ENCODE measurements at places on chromosomes 5 and 9. TPM values are rescaled to one million over a fixed set of nuclear protein-coding genes. Genes with fewer than 3 reads are reported as not detected.
A peak's percentile ranks its signal among the peaks of the same experiment; 100 is the strongest.

The PCSK1 gene
- 3.2 TPM for total RNA-seq

GRCh38 chr5:82421119-82421518 is 143.0 kb upstream of the RPS23 start:
- DNase-seq, result no peak

- no peak for DNase-seq
Observed at GRCh38 chr5:56102889-56103288, 108.1 kb upstream of the IL6ST start.

The PRLR gene
- total RNA-seq, result 0.71 TPM

The KIAA1958 gene
- 5.8 TPM for total RNA-seq

- no peak for DNase-seq
Observed at GRCh38 chr5:159212657-159213462, 3.5 kb upstream of the RNF145 start.

The SLC6A7 gene
- total RNA-seq, result not detected

The WDR31 gene
- total RNA-seq, result 2.4 TPM

DNA sequence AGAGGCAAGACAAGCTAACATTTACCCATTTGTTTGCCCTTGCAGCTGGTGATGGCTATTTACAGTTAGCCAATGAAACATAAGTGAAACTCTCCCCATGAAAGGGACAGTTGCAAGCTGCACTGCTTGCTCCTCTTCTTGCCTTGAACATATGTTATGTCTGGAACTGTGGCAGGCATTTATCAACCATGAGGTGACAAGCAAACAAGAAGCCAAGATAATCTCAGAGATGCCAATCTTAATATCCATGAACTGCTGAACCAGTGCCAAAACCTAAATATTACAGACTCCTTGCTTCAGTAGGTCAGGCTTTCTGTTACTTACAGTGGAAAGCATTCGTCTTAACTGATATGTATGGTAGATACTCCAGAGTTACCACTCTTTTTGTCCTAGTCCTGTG is 133.4 kb downstream of the ACTBL2 start:
- no peak for DNase-seq

- DNase-seq, result peak; percentile 66
Observed at GRCh38 chr5:151670953-151671636, 15.6 kb downstream of the SPARC start.

DNA sequence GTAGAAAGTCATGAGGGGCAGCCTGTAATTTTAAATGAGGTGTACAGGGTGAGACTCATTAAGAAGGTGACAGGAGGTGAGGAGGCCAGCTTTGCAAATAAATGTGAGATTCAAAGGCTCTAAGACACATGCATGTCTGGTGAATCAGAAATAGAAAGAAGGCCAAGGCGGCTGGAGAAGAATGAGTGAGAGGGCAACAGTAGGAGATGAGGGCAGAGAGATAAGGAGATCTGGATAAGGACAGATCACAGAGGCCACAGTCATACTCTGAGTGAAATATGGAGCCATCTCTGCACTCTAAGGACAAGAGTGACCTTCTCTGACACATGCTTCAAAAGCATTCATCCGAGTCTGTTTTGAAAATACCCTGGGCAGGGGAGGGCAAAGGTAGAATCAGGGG is 90.7 kb downstream of the RAD23B start:
- no peak for DNase-seq

The NSG2 gene
- not detected for total RNA-seq

GRCh38 chr5:81949462-81949861 is 22.4 kb upstream of the ATG10 start:
- DNase-seq, result no peak

- DNase-seq, result no peak
Observed at GRCh38 chr9:134433909-134434882, 107.9 kb downstream of the RXRA start.

DNA sequence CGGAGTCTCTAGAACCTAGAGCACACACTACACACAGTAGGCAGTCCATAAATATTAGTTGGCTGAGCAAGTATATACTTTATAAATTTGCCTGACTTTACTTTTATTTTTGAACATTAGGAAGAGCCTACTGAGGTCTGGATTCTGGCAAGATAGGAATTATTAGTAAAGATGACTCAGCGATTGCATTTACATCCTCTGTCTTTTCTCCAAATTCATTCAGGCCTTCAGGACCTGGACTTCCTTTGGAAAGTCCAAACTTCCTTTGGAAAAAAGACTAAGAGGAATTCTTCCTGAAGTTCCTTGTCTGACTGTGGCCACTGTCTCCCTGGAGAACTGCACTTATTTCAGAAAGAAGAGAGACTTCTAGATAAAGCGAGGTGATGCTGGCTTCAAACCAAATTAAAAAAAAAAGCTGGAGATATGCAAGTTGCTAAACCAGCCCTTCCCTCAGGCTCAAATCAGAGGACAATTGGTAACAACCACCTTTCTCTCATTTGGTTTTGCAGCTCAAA is 251.3 kb downstream of the GAS1 start:
- DNase-seq, result no peak

- DNase-seq, result no peak
Observed at GRCh38 chr9:124008694-124009530, 2.7 kb upstream of the LHX2 start.

- no peak for DNase-seq
Observed at GRCh38 chr5:127976991-127977717, 106.4 kb upstream of the SLC12A2 start.

DNA sequence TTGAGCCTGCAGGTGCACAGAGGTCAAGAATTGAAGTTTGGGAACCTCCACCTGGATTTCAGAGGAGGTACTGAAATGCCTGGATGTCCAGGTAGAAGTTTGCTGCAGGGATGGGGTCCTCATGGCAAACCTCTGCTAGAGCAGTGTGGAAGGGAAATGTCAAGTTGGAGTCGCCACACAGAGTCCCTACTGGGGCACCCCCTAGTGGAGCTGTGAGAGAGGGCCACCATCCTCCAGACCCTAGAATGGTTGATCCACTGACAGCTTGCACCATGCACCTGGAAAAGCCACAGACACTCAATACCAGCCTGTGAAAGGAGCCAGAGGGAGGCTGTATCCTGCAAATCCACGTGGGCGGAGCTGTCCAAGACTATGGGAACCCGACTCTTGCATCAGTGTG is 78.0 kb downstream of the GABRA1 start:
- DNase-seq, result no peak

The ADAMTS19 gene
- total RNA-seq, result 8.0 TPM

GRCh38 chr9:72213906-72214305 is 64.7 kb downstream of the GDA start:
- no peak for DNase-seq

The KCNIP1 gene
- total RNA-seq, result not detected
